ENCODE measurements at places on chromosomes 12 and 14.

DNA sequence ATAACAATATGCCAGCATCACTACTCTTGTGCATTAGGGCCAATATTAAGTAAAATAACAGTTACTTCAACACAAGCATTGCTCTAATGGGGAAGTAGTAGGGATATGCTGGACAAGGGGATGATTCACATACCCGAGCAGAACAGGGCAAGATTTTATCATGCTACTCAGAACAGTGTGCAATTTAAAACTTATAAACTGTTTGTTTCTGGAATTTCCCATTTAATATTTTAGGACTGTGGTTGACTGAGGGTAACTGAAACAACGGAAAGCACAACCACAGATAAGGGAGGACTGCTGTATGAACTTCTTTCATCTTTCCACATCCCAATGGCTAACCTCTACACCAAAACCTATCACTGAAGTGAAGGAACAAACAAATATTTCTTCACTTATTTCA is 36.8 kb downstream of the SARNP start:
- no peak for DNase-seq

GRCh38 chr12:74349925-74350324 is 187.7 kb upstream of the ATXN7L3B start:
- DNase-seq = no peak

DNA sequence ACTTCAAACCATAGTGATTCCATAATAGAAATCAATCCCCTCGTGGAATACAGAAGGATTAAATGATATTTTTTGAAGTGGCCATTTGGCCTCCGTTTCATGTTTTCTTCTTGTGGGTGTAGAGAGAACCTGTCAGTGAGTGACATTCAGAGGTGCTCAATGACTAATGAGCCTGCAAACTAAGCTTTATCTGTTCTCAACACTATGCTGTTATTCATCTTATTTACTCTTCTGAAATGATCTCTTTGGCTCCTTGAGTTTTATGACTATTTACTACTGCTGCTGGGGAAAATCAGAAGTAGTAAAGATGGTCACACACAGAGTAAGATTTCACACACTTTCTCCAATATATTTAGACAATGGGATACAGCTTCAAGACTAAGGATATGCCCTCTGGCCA is 30.4 kb downstream of the ATP2B1 start:
- no peak for DNase-seq

DNA sequence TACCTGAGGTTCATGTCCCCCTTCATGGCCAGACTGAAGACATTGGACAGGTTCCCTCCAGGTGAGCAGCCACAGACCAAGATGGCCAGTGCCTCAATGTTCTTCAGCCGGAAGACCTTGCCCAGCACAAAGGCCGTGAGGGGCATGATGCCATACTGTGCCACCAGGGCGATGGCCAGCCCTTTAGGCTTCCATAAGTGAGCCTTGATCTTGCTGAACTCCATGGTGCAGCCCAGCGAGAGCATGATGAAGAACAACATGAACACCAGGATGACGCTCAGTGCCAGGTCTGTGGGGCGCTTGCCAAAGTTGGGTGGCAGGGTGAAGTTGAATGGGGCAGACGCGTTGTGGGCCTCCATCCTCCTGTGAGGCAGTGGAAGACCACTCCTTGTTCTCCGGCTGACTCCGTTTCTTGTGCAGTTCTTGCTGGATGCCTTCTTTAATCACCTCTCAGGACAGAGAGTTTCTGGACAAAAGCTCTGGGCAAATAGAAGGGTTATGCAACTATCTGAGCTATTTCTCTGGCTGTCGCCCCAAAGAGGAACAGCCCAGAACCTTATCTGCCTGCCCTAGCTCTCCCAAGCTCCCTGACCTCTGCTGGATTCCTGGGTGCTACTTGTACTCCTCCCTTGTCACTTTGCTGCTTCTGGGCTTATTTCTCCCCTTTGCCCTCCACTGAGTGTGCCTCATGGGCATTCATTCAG is at the start of gene SLC10A1:
Gene SLC10A1 (minus strand): TSS at position 445 of the 704 bp plus-strand sequence. CDS start 86 bp downstream, at position 359.
- DNase-seq = no peak

DNA sequence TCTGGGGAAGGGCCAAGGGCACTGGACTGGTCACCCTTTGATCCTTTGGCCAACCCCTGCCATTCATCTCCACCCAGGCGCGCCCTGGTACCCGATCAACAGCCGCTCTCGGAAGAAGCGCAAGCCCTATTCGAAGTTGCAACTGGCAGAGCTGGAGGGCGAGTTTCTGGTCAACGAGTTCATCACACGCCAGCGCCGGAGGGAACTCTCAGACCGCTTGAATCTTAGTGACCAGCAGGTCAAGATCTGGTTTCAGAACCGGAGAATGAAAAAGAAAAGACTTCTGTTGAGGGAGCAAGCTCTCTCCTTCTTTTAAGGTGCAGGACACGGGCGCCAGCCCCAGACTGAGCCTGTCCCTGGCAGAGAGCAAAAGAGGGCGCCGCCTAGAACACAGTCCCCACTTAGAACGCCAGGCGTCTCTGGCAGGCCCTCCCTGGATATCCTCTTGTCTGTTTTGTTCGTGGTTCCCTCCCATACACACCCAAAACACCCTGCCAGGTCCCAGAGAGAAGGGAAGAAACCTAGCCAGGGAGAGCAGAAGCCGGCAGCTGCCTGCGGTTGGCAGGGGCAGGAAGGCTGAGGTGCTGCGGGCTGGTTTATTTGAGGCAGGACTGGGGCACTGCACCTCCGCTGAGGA is 1.7 kb downstream of the HOXC12 start:
- DNase-seq = no peak

All from mesenteric fat pad (tissue), 1 donor.